ENCODE measurements at places on chromosomes 16 and 17. TPM values are rescaled to one million over a fixed set of nuclear protein-coding genes. Genes with fewer than 3 reads are reported as not detected.

CEP112 gene
- 2.5 TPM for polyA plus RNA-seq

- peaks cover 18% of the 10 kb centered on the region for H3K36me3 ChIP-seq
- peaks cover 4% of the 10 kb centered on the region for H3K27me3 ChIP-seq
- no peak overlapping the region for H3K4me3 ChIP-seq
- no peak overlapping the region for H3K27ac ChIP-seq
- no peak for DNase-seq
These were observed 48.8 kb upstream of the CDH3 start for GRCh38 chr16:68596266-68596665.

TNFRSF13B gene
- 4.0 TPM for polyA plus RNA-seq

DNA sequence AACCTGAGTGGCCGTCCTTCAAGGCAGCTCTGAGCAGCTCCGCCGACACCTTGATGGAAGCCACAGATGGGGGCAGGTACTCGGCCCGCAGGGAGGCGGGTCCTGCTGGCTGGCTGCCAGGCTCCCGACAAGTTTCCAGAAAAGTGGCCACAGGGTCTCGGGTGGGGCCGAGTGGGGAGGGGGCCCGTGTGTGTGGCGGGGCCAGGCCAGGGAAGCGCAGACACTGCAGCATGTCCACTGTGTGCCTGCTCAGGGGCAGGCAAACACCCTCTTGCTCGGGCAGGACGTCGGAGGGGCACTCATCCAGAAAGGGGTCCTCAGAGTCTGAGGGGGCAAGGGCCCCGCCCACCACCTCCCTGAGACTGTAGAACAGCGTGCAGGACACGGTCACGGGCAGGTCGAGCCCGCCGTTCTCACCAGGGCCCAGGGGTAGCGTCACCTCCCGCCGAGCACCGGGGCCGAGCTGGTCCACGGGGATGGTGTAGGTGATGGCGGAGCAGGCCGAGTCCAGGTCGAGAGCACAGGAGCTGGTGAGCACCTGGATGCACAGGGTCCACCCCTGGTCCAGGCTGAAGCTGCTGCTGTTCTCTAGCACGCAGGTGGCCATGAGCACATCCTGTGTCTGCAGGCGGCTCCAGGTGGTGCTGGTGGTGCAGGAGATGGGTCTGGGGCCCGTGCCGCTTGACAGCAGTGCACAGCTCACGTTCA is 5.1 kb downstream of the FAAP100 start:
- H3K4me3 ChIP-seq, result no peak overlapping the region
- no peaks in the 10 kb centered on the region for H3K36me3 ChIP-seq
- no peak overlapping the region for H3K27ac ChIP-seq
- H3K27me3 ChIP-seq, result no peaks in the 10 kb centered on the region

PRMT7 gene
- polyA plus RNA-seq, result 27.8 TPM

DNA sequence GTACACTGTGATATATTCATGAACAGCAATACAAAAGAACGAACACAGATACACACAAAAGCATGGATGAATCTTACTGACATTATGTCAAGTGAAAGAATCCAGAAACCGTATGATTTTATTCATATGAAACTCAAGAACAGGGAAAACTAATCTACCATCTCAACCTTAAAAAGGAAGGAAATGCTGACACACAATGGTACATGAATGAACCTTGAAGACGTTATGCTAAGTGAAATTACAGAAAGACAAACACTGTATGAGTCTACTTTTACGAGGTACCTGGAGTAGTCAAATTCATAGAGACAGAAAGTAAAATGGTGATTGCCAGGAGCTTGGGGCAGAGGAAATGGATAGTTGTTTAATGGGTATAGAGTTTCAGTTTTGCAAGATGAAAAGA is 8.7 kb upstream of the PRKCB start:
- H3K36me3 ChIP-seq, result no peaks in the 10 kb centered on the region
- peaks cover 28% of the 10 kb centered on the region for H3K4me1 ChIP-seq
- H3K4me3 ChIP-seq, result no peak overlapping the region
- peak overlapping the region; percentile 92 for H3K27ac ChIP-seq

GRCh38 chr17:37562016-37562745 is 47.0 kb downstream of the SYNRG start:
- peaks cover 5% of the 10 kb centered on the region for H3K4me1 ChIP-seq
- peaks cover 29% of the 10 kb centered on the region for H3K36me3 ChIP-seq
- no peak for DNase-seq
- H3K27ac ChIP-seq, result no peak overlapping the region
- no peak overlapping the region for H3K4me3 ChIP-seq

DNA sequence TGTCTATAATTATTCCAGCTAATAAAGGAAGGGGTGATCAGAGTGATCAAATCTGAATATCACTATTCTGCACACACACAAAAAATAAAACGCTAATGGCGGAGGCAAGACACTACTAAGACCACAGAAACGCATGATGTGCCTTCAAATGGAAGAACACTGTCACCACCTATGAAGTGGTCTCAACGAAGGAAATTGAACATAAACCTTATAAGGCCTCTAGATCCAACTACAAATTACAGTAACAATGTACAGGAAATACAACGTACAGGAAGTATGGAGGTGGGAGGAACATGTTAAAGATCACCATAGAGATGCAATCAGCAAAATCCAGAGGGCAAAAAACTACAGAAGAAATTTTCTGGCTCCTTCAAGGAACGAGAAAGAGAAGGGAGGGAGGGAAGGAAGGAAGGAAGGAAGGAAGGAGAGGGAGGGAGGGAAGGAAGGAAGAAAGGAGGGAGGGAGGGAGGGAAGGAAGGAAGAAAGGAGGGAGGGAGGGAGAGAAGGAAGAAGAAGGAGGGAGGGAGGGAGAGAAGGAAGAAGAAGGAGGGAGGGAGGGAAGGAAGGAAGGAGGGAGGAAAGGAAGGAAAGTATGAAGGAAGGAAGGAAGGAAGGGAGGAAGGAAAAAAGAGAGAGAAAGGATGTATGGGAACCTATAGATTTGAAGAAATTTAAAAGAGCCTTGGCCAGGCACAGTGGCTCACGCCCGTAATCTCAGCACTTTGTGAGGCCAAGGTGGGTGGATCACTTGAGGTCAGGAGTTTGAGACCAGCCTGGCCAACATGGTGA is 3.1 kb upstream of the SGCA start:
- peak overlapping the region; percentile 77 for H3K4me3 ChIP-seq
- peak overlapping the region; percentile 49 for H3K27ac ChIP-seq
- no peaks in the 10 kb centered on the region for H3K27me3 ChIP-seq
- DNase-seq, result no peak
- H3K36me3 ChIP-seq, result no peaks in the 10 kb centered on the region
- H3K4me1 ChIP-seq, result peaks cover 49% of the 10 kb centered on the region

DNA sequence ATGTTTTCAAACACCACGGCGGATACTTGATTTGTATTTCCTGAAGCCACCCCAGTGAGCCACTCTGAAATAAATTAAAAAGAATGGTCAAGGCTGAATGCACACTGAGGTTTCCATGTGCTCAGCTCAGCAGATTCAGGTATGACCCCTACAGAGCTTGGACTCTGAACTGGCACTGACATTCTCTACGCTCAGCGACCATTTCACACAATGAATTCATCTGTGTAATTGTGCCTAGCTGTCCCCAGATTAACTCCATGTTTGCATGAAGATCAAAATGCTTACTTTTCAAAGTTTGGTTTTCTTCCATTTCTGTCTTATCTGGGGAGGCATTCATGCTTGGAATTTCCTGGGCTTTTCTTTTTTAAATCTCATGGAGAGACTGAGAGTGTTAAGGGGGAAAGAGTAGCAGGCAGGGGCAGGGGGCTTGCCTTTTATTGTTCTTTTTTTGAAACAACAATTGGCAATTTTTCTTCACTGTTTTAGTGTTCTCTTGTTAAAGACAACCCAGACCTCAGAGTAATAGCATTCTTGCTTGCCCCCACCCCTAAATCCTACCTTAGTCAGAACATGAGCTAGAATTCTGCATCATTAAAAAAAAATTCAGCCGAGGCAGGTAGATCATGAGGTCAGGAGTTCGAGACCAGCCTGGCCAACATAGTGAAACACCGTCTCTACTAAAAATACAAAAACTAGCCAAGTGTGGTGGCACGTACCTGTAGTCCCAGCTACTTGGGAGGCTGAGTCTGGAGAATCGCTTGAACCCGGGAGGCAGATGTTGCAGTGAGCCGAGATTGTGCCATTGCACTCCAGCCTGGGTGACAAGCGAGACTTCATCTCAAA is 85.5 kb upstream of the HNF1B start:
- H3K4me3 ChIP-seq, result no peak overlapping the region
- peak overlapping the region; percentile 33 for H3K27ac ChIP-seq
- no peaks in the 10 kb centered on the region for H3K36me3 ChIP-seq
- DNase-seq, result no peak
- no peaks in the 10 kb centered on the region for H3K27me3 ChIP-seq
- peaks cover 58% of the 10 kb centered on the region for H3K4me1 ChIP-seq

- peak overlapping the region; percentile 93 for H3K4me3 ChIP-seq
- no peak for DNase-seq
- H3K4me1 ChIP-seq, result peaks cover 24% of the 10 kb centered on the region
- H3K27me3 ChIP-seq, result no peaks in the 10 kb centered on the region
These were observed 723 bp downstream of the NTHL1 start for GRCh38 chr16:2046893-2047329.

- no peaks in the 10 kb centered on the region for H3K27me3 ChIP-seq
- H3K4me3 ChIP-seq, result no peak overlapping the region
- H3K27ac ChIP-seq, result no peak overlapping the region
These were observed 360.3 kb upstream of the KIF2B start for GRCh38 chr17:53462393-53462811.

CENPT gene
- polyA plus RNA-seq, result 15.1 TPM

SSTR5 gene
- polyA plus RNA-seq, result not detected

- no peak overlapping the region for H3K27ac ChIP-seq
- peaks cover 10% of the 10 kb centered on the region for H3K27me3 ChIP-seq
- H3K36me3 ChIP-seq, result no peaks in the 10 kb centered on the region
- no peak overlapping the region for H3K4me3 ChIP-seq
These were observed 45.7 kb downstream of the VAT1L start for GRCh38 chr16:77833921-77834634.

GRCh38 chr16:66328282-66328681 is 38.2 kb upstream of the CDH5 start:
- no peak overlapping the region for H3K4me3 ChIP-seq
- H3K27ac ChIP-seq, result no peak overlapping the region
- peaks cover 9% of the 10 kb centered on the region for H3K27me3 ChIP-seq
- DNase-seq, result no peak
- H3K36me3 ChIP-seq, result no peaks in the 10 kb centered on the region

GRCh38 chr17:3557768-3558583 is at the start of gene TRPV3:
Gene TRPV3, minus strand, starts transcription at chr17:3557812. Its CDS starts 2,962 bp downstream, at chr17:3554850.
- peaks cover 18% of the 10 kb centered on the region for H3K27me3 ChIP-seq
- H3K36me3 ChIP-seq, result no peaks in the 10 kb centered on the region
- peak; percentile 15 for DNase-seq
- H3K4me1 ChIP-seq, result peaks cover 34% of the 10 kb centered on the region
- H3K27ac ChIP-seq, result peak within 1 kb of the TSS; percentile 97
- H3K4me3 ChIP-seq, result peak within 1 kb of the TSS; percentile 10

GRCh38 chr16:65070831-65071432 is 50.9 kb downstream of the CDH11 start:
- H3K27ac ChIP-seq, result no peak overlapping the region
- no peaks in the 10 kb centered on the region for H3K4me1 ChIP-seq
- no peaks in the 10 kb centered on the region for H3K36me3 ChIP-seq
- no peaks in the 10 kb centered on the region for H3K27me3 ChIP-seq
- no peak for DNase-seq

DNA sequence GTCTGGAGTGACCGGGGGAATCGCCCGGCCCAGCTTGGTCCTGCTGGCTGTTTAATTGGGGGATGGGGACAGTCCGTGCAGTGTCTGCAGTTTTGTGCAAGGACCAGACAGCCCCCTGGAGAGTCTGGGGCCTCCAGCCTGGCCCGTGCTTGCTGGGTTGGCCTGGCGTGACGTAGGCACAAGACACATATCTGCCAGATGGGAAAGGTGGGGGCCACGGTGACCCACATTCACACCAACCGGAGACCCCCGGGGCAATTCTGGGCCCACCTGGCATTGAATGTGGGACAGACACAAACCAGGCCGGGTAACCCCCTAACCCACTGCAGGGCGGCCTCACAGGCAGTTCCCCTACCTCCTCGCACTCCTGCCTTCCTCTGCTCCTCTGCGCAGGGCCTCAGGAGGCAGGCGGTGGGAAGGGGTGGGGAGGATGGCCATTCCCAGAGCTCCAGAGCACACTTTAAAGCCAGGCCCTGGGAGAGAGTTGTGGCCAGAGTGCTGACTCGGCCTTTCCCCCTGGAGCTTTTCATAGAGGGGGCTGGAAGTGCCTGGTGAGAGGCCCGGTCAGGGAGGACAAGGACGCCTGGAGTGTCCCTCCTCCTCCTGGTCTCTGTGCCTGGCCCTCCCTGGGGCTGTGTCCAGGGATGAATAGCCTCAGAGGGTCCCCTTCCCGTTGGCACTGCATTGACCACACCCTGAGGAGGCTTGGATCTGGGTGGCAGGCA is 1.5 kb downstream of the MRC2 start:
- DNase-seq, result no peak
- no peak overlapping the region for H3K27ac ChIP-seq
- peaks cover 13% of the 10 kb centered on the region for H3K4me1 ChIP-seq
- no peak overlapping the region for H3K4me3 ChIP-seq
- no peaks in the 10 kb centered on the region for H3K36me3 ChIP-seq
- peaks cover 15% of the 10 kb centered on the region for H3K27me3 ChIP-seq

DPEP3 gene
- 0.45 TPM for polyA plus RNA-seq

TMEM94 gene
- 9.2 TPM for polyA plus RNA-seq

DNA sequence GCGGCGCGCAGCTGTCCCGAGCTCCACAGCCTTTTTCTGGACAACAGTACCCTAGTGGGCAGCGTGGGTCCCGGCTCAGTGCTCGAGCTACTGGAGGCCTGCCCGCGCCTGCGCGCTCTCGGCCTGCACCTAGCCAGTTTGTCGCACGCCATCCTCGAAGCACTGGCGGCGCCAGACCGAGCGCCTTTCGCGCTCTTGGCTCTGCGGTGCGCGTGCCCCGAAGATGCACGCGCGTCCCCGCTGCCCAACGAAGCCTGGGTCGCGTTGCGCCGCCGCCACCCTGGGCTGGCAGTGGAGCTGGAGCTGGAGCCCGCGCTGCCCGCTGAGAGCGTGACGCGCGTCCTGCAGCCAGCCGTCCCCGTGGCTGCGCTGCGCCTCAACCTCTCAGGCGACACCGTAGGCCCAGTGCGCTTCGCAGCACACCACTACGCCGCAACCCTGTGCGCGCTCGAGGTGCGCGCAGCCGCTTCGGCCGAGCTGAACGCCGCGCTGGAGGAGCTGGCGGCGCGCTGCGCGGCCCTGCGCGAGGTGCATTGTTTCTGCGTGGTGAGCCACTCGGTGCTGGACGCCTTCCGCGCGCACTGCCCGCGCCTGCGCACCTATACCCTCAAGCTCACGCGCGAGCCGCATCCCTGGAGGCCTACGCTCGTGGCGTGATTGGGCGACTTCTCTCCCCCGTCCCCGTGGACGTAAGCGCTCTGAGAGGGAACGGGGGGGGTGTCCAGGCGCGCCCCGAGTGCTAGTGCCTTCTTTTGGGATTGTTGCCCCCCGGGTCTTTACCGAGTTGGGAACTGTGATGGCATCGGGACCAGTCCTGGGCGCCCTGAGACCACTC is 1.2 kb upstream of the HSF4 start:
- H3K27ac ChIP-seq, result peak overlapping the region; percentile 66
- no peak for DNase-seq
- H3K4me3 ChIP-seq, result peak overlapping the region; percentile 72
- H3K4me1 ChIP-seq, result peaks cover 56% of the 10 kb centered on the region
- peaks cover 55% of the 10 kb centered on the region for H3K27me3 ChIP-seq
